Occipital lobe (tissue), 3 donors: ENCODE measurements at places on chromosomes 5 and 9. TPM values are rescaled to one million over a fixed set of nuclear protein-coding genes. Genes with fewer than 3 reads are reported as not detected.

GRCh38 chr9:89458768-89459496 is 39.0 kb downstream of the SEMA4D start:
- no peak for DNase-seq

DNA sequence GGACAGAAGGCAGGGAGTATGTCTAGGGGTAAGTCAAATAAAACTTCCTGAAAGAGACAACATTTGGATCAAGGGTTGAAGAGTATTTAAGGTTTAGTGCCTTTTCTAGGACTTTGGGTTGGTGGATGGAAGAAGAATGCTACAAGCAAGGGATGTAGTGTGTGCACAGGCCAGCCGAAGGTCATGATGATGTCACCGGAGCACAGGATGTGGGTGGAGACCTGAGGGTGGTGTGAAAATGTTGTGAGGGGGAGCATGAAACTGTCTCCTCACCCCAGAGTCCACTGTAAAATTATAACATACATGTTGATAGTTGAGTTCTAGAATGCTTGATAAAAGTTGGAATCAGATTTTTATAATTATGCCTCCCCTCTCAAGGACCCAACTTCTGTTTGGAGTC is 553.3 kb upstream of the SGCD start:
- DNase-seq = no peak

ANKRD33B gene
- 4.2 TPM for total RNA-seq

CDC20B gene
- 0.78 TPM for total RNA-seq
